ENCODE measurements at places on chromosomes 16 and 17. TPM values are rescaled to one million over a fixed set of nuclear protein-coding genes. Genes with fewer than 3 reads are reported as not detected.

DNA sequence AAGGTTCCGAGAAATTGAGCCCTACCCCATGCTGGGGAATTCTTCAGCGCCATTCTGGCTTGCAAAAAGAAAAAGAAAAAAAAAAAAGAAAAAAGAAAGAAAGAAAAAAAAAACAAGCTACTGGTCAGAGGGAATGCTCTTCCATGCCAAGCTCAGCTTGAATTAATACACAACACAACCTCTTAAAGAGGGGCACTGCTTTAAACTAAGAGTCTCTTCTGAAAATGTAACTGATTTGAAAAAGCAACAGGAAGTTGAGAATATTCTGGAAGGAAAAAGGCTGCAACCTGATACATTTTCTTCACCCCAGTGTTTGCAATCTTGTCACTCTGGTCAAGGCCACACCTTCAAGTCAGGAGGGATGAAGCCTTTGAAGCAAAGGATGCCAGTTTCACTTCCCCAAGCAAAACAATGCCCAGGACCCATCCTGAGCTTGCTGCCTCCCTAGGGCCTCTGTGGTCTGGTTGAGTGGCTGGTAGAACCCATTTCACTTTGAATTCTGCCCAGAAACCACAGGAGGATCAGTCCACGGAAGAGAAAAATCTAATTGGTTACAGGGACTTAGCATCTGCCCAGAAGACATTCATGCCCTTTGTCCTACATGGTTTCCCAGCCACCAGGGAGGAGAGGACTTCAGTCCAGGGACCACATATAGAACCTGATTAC, 389.7 kb downstream of the SOX9 start:
- no peak for DNase-seq
- H3K4me3 ChIP-seq: no peak overlapping the region
- H3K27ac ChIP-seq: no peak overlapping the region
- H3K36me3 ChIP-seq: peaks cover 9% of the 10 kb centered on the region

GRCh38 chr16:69294051-69294450, 17.1 kb upstream of the VPS4A start:
- no peaks in the 10 kb centered on the region for H3K27me3 ChIP-seq
- no peak for DNase-seq

DNA sequence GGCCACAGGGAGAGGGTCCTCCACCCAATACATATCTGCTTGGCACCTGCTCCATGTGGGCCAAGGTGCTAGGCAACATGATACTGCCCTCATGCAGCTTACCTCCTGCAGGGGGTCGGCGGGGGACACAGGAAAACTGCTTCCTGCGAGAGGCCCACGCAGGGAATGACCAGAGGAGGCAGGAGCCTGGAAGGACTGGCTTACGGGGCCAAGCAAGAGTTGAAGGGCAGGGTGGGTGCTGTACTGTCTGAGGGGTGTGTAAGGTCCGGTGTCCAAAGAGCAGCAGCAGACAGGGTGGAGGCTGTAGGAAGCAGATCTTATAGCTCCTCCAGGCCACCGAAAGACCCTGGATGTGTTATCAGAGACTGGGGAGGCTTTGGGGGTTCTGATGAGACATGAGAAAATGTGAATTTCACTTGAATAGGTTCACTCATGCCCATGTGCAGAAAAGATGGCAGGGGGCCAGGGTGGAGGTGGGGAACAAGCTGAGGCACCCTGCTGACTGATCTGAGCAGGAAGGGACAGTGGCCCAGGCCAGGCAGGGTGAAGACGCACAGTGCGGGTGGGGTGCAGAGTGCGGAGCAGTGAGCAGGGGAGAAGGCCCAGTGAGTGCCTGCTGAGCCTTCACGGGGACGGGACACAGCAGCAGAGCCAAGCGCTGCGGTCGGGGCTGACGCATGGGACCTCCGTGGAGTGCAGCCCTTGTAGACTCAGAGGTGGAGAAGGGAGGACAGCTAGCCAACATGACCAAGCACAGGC, 8.3 kb downstream of the FLCN start:
- H3K36me3 ChIP-seq: peaks cover 37% of the 10 kb centered on the region
- no peak overlapping the region for H3K4me3 ChIP-seq
- H3K4me1 ChIP-seq: no peaks in the 10 kb centered on the region
- no peak overlapping the region for H3K27ac ChIP-seq
- no peak for DNase-seq
- no peaks in the 10 kb centered on the region for H3K27me3 ChIP-seq

Gene MVP
- total RNA-seq: 215 TPM
